ENCODE measurements at places on chromosomes 3 and 15.

DNA sequence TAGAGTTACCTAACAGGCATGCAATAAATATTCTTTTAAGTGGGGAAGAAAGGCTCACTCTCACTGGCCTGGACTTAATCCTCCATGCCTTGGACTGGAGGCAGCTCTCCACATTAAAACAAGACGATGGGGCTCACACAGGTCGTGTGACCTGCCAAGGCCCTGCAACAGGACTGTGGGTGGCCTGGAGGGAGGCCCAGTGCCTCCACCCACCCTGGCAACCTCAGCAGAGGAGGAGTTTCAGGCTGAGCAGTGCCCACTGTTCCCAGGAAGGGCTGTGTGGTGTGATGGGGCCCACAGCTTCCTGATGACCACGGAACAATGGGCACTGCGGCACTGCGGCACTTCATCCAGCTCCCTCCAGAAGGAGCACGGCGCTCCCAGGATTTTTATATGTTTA is 5.5 kb downstream of the UROC1 start:
- H3K4me3 ChIP-seq: no peak overlapping the region
- H3K4me1 ChIP-seq: no peaks in the 10 kb centered on the region
- H3K27ac ChIP-seq: no peak overlapping the region
- H3K36me3 ChIP-seq: no peaks in the 10 kb centered on the region
- no peaks in the 10 kb centered on the region for H3K27me3 ChIP-seq
- no peak for DNase-seq

DNA sequence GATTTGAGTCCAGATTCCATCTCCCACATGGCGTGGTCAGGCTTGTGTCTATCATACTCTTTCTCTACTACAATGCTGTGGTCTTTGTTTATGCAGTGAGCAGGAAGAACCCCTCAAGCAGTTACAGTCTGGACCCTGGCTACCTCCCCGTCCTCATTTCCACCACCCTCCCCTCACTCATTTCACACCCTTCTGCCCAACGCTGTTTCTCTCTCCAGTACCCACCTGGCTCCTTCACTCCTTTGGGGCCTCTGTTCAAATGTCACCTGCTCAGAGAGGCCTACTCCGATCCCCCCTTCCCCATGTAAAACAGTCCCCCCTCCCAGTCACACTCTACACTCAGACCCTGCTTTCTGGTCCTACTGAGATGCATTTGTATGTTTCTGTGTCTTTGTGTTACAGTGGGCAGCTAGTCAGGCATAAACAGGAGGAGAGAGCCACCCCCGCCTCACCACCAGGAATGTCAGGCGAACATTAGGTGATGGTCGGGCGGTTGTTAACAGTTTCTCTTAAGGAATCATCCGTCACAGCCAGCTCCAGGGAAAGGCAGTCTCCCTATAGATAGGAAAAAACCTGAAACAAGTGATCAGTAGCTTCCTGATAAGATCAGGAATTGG is 53.7 kb upstream of the CA12 start:
- H3K4me3 ChIP-seq: no peak overlapping the region
- no peak overlapping the region for H3K27ac ChIP-seq
- peaks cover 18% of the 10 kb centered on the region for H3K4me1 ChIP-seq
- no peaks in the 10 kb centered on the region for H3K36me3 ChIP-seq

GRCh38 chr3:66038384-66038725 is 363 bp downstream of the MAGI1 start:
- H3K27ac ChIP-seq: peak overlapping the region; percentile 72
- H3K4me1 ChIP-seq: peaks cover 14% of the 10 kb centered on the region
- DNase-seq: no peak
- H3K4me3 ChIP-seq: peak overlapping the region; percentile 89

- H3K36me3 ChIP-seq: no peaks in the 10 kb centered on the region
- DNase-seq: no peak
- no peaks in the 10 kb centered on the region for H3K27me3 ChIP-seq
- no peak overlapping the region for H3K27ac ChIP-seq
- no peaks in the 10 kb centered on the region for H3K4me1 ChIP-seq
- H3K4me3 ChIP-seq: no peak overlapping the region
Observed at GRCh38 chr3:112822064-112823055, 24.3 kb downstream of the CD200R1L start.

GRCh38 chr15:56735589-56735988 is 2.3 kb upstream of the ZNF280D start:
- no peaks in the 10 kb centered on the region for H3K36me3 ChIP-seq
- H3K27ac ChIP-seq: no peak overlapping the region
- H3K4me3 ChIP-seq: no peak overlapping the region
- H3K27me3 ChIP-seq: no peaks in the 10 kb centered on the region

- DNase-seq: no peak
- H3K36me3 ChIP-seq: no peaks in the 10 kb centered on the region
- peaks cover 5% of the 10 kb centered on the region for H3K4me1 ChIP-seq
- H3K27me3 ChIP-seq: peaks cover 2% of the 10 kb centered on the region
- no peak overlapping the region for H3K27ac ChIP-seq
Observed at GRCh38 chr15:75723847-75724660, 11.4 kb upstream of the CSPG4 start.

DNA sequence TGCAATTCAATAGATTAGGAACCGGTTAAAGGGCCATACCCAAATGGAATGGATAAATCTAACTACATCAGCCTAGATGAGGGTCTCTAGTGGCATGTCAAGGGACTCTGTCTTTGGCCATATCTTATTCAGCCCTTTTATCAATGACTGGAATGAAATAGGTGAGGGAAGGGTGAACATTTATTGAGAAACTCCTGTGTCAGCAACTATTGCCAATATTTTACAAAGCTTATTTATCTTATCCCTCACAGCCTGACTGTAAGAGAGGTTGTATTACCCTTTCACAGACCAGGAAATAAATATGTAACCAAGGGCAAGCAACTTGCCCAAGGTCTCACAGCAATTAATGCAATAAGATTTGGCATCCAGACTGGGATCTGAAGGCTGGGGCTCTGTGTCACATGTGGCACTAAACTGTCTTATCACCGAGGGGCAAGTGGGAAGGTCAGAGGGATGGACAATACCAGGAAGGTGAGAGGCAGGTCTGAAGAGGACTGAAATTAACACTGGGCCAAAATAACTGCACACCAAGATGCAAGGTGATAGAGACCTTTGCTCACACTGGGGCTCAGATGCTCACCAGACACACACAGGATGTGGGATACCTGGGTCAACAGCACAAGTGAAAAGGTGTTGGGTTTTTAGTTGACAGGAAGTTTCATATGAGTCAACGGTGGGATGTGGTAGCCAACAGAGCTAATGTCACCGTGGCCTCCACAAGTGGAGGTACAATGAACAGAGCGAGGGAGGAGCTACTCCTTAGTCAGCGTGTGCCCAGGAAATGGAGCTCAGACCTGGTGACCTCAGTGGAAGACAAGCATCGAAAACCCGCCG is 261.3 kb downstream of the RPLP1 start:
- H3K4me3 ChIP-seq: no peak overlapping the region
- H3K36me3 ChIP-seq: no peaks in the 10 kb centered on the region
- no peak overlapping the region for H3K27ac ChIP-seq
- DNase-seq: no peak
- no peaks in the 10 kb centered on the region for H3K27me3 ChIP-seq

GRCh38 chr15:90774731-90775514 is 57.8 kb downstream of the BLM start:
- no peak for DNase-seq
- no peaks in the 10 kb centered on the region for H3K27me3 ChIP-seq
- no peaks in the 10 kb centered on the region for H3K4me1 ChIP-seq
- H3K4me3 ChIP-seq: no peak overlapping the region

GRCh38 chr3:159881828-159882309 is 106.8 kb upstream of the IL12A start:
- H3K27me3 ChIP-seq: no peaks in the 10 kb centered on the region
- DNase-seq: no peak

- no peak for DNase-seq
- no peaks in the 10 kb centered on the region for H3K27me3 ChIP-seq
- no peak overlapping the region for H3K4me3 ChIP-seq
- no peaks in the 10 kb centered on the region for H3K36me3 ChIP-seq
Observed at GRCh38 chr3:11085093-11085840, 69.0 kb upstream of the HRH1 start.

DNA sequence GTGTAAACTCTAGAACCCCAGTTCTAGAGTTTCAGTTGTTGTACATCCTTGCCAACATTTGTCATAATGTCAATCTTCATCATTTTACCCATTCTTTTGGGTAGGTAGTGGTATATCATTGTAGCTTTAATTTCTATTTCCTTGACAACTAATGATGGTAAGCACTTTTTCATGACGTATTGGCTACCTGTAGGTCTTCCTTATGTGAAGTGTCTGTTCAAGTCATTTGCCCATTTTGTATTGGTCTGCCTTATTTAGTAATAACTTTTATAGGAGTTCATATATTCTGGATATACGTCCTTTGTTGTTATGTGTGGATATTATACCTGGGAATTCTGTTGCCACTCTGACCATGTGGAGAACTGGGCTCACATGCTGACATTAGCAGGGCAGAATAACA is 73.8 kb upstream of the ACTC1 start:
- H3K36me3 ChIP-seq: peaks cover 88% of the 10 kb centered on the region
- H3K27me3 ChIP-seq: no peaks in the 10 kb centered on the region
- no peaks in the 10 kb centered on the region for H3K4me1 ChIP-seq

GRCh38 chr15:70491201-70491621 is 272.1 kb downstream of the UACA start:
- no peaks in the 10 kb centered on the region for H3K36me3 ChIP-seq
- H3K27ac ChIP-seq: no peak overlapping the region
- DNase-seq: no peak
- no peak overlapping the region for H3K4me3 ChIP-seq

DNA sequence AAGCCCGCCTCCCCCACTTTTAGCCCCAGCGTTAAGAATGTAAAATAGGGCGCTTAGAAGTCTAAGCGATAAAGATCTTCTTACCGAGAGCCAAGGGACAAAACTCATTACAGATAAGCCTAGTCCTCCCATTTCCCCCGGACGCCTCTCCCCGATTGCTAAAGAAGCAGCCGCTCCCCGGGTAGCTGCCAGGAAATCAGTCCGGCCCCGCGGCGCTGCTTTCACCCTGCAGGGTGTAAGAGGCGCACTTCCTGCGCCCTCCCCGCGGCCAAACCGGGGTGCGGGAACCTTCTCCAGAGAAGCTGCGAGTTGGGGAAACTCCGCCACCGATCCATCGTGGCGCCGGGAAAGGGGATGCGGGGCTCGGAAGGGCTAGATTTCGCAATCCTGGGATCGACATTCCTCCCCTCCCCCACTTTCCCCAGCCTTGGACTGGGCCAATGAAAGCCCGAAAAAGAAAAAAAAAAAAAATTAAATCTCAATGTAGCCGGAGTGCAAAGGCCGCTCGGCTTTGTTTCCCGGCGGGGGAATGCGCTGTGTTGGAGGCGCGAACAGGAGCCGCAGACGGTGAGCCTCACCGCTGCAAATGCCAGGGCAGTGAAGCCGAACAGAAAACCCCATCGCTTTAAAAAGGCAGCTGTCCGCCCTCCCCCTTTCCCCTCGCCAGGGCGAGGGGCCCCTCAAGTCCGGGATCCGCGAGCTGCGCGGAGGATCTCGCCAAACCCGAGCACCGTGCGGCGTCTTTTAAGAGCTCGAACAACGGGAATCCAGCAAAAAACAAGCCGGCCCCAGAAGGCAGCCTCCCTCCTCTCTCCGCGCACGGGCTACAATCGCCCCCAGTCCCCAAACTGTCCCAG is 626 bp upstream of the PTPRG start:
- H3K4me1 ChIP-seq: peaks cover 5% of the 10 kb centered on the region
- H3K27ac ChIP-seq: peak overlapping the region; percentile 99
- DNase-seq: peak; percentile 88
- H3K36me3 ChIP-seq: no peaks in the 10 kb centered on the region

GRCh38 chr3:168984872-168985271 is 678.6 kb downstream of the MECOM start:
- no peak overlapping the region for H3K27ac ChIP-seq
- no peaks in the 10 kb centered on the region for H3K4me1 ChIP-seq
- DNase-seq: no peak
- H3K36me3 ChIP-seq: no peaks in the 10 kb centered on the region
- H3K27me3 ChIP-seq: no peaks in the 10 kb centered on the region

DNA sequence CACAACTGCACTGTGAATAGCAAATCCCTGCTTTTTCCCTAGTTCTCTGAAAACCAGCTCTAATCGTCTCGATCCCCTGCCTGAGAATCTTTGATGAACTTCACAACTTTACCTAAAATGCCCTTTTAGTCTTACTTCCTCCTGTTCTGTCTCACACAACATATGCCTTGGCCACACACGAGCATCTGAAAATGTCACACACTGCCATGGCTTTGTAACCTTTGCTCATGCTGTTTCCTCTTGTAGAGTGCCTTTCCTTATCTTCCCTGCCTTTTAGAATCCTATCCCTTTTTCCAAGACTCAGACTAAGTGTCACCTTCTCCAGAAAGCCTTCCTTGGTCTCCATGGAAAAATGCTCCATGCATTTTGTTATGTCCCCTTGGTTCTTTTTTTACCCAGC is 71.4 kb upstream of the HACD2 start:
- peaks cover 28% of the 10 kb centered on the region for H3K36me3 ChIP-seq
- no peak for DNase-seq
- peaks cover 14% of the 10 kb centered on the region for H3K4me1 ChIP-seq
- no peak overlapping the region for H3K27ac ChIP-seq
- no peaks in the 10 kb centered on the region for H3K27me3 ChIP-seq

GRCh38 chr3:111980716-111981456 is 2.1 kb downstream of the ABHD10 start:
- no peaks in the 10 kb centered on the region for H3K27me3 ChIP-seq
- peaks cover 17% of the 10 kb centered on the region for H3K4me1 ChIP-seq
- H3K4me3 ChIP-seq: peak overlapping the region; percentile 61
- peaks cover 51% of the 10 kb centered on the region for H3K36me3 ChIP-seq
- H3K27ac ChIP-seq: no peak overlapping the region
- no peak for DNase-seq

DNA sequence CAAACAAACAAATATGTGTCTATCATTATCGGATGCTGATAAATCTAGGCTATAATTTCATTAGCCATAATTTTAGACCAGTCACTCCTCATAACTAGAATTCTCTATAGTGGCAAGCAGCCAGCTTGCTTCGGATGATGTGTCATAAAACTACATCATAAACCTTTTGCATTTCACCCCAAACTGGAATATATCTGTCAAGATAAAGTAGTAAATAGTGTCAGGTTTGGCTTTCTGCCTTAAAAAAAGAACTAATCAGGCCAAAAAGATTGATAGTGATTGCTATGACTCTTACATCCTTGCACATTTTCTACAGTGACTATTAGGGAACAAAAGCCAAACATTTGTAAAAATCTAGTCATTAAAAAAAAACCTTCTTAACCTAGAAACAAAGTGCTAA is 51.0 kb downstream of the DPPA2 start:
- no peaks in the 10 kb centered on the region for H3K27me3 ChIP-seq
- H3K4me1 ChIP-seq: no peaks in the 10 kb centered on the region
- H3K27ac ChIP-seq: no peak overlapping the region
- no peaks in the 10 kb centered on the region for H3K36me3 ChIP-seq

DNA sequence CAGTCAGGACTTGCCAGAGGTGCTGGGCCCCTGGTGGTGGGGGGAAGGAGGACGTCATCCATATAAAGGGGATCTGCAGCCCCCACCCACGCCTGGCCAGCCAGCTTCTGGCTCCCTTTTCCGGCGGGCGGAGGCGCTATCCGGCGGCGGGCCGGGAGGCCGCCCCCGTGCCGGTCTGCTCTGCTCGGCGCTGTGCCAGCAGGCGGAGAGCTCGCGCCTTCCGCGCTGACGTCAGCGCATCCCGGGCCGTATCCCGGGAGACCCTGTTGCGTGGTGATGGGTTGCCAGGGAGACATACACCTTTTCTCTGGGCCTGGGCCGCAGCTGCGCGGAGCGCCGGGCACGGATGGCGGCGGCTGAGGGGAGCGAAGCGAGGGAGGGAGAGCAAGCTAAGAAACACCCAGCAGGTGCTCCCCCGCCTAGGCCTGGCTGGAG is 1.1 kb downstream of the FAM131A start:
- peak overlapping the region; percentile 31 for H3K4me3 ChIP-seq
- peaks cover 30% of the 10 kb centered on the region for H3K36me3 ChIP-seq
- peak overlapping the region; percentile 10 for H3K27ac ChIP-seq
- H3K27me3 ChIP-seq: no peaks in the 10 kb centered on the region
- peaks cover 31% of the 10 kb centered on the region for H3K4me1 ChIP-seq
- DNase-seq: peak; percentile 88

All from neuronal stem cell (in vitro differentiated cells).